ENCODE measurements at places on chromosomes 4 and X.

DNA sequence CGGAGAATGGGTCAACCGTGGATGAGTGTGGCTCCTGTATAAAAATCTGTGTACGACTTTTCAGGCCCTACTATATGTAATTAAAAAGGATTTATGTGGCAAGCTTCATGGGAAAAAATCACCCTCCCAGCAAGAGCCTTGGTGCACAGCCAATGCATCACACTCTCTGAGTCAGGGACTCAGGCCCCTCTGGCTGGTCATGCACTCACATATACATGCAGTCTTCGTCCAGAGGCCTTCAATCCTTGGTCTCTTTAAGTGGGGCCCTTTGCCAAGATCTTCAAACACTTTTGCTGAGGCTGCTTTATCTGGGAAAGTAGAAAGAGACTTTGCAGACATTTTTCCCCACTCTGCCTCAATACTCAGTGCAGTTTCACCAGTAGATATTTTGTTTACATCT, 311.4 kb upstream of the FSTL5 start:
- DNase-seq: no peak

DNA sequence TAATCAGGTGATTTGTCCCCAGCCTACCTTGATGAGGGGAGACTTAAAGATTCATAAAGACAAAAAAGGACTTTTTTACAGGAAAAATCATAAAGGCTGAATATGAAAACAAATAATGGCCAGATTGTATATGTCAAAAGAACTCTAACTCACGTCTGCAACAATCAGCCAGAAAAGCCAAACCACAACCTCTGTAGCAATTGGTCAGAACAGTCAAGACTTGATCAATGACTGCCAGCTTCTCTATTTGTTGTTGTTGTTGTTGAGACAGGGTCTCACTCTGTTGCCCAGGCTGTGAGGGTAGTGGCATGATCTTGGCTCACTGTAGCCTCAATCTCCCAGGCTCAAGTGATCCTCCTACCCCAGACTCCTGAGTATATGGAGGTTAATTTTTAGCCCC, 35.9 kb upstream of the PPA2 start:
- DNase-seq: no peak

GRCh38 chr4:133149932-133150471, 908 bp downstream of the PCDH10 start:
- DNase-seq: no peak

DNA sequence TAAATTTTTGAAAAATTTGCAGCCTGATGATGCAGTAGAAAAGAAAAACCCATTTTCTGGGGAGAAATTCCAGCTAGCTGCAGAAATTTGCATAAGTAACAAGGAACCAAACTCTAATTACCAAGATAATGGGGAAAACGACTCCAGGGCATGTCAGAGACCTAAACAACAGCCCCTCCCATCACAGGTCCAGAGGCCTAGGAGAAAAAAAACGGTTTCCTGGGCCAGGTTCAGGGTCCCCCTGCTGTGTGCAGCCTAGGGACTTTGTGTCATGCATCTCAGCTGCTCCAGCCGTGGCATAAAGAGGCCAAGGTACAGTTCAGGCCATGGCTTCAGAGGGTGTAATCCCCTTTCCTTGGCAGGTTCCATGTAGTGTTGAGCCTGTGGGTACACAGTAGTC, 733.7 kb upstream of the CT83 start:
- DNase-seq: no peak

DNA sequence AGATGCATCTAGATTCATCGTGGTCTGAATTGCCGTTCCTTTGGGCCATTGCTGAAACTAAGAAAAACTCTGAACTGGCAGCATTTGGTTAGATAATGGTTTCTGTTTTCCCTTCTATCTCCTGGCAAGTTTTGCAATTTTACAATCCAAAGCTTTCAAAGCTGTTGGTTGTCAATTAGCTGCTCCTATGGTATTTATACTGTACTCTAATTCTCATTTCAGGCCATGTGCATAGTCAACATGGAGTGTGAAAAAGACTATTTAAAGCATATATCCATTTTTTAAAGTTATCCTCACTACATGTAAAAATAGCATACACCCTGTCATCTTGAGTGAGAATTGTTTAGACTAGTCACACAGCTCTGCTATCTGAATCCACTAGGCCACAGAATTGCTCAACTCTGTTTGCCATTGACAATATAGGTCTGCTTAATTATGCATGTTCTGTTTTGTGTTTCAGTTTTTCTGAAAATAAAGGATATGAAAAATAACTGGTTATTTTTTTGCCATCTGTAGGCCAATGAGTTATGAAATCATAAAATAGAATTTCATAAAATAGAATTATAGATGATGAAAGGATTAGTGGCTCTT, 27.7 kb upstream of the TEC start:
- DNase-seq: no peak

- no peak for DNase-seq
Observed at GRCh38 chr4:77159806-77160205, 2.8 kb downstream of the CCNG2 start.

GRCh38 chr4:6426571-6427438, 45.6 kb downstream of the PPP2R2C start:
- DNase-seq: no peak

GRCh38 chrX:103674531-103675454, 11.7 kb downstream of the MORF4L2 start:
- DNase-seq: no peak

DNA sequence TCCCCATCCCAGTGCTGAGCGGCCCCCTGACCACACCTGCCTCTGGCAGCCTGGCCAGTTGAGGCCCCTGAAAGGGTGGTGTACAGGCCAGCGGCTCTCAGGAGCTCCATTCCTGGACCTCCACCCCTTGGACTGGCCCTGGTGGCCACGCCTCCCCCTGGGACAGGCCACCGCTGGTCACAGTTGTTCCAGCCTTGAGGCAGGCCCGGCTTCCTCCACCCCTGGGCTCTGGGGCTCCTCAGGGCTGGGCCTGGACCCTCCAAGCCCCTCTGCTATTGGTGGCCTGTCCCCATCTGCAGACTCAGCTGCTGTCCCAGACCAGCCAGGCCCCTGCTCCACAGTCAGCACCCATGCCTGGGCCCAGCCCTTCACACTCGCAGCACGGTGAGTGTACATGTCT, 93.2 kb upstream of the NKX1-1 start:
- no peak for DNase-seq

GRCh38 chr4:108333353-108333942, 164.7 kb upstream of the LEF1 start:
- no peak for DNase-seq

GRCh38 chr4:40055863-40056715, 561 bp upstream of the N4BP2 start:
- DNase-seq: peak; percentile 27

GRCh38 chr4:22512306-22512705, 3.6 kb downstream of the ADGRA3 start:
- DNase-seq: no peak

DNA sequence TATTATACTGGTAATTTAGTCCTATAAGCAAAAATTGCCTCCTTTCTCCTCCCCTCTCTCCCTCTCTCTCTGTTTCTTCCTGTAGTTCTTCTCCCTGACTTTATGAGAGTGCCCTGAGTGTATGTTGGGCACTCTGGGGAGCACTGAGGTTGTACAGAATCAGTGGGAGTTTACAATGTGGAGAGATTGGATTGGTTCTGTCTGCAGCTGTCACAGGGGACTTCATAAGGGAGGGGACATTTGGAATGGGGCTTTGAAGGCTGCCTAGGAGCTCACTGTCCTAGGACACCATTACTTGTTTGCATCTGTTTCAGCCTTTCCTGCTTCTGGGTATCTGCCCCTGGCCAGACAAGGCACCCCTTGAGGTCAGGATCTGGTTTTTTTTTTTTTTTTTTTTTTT, 22.9 kb downstream of the SH3TC1 start:
- no peak for DNase-seq

- no peak for DNase-seq
Observed at GRCh38 chr4:113051361-113051760, 1.9 kb downstream of the ANK2 start.

GRCh38 chr4:85928775-85929591, 430.9 kb downstream of the MAPK10 start:
- DNase-seq: no peak

Data from stimulated activated CD4-positive, alpha-beta T cell treated with anti-CD3 and anti-CD28 coated beads, TNF-alpha, amount 100 ng/mL, for 48 hours (primary cell).